NCI-H2107 (cell line): ENCODE measurements at places on chromosomes 11 and 22.

GRCh38 chr11:126393143-126393542 is 37.7 kb downstream of the ST3GAL4 start:
- DNase-seq: no peak

DNA sequence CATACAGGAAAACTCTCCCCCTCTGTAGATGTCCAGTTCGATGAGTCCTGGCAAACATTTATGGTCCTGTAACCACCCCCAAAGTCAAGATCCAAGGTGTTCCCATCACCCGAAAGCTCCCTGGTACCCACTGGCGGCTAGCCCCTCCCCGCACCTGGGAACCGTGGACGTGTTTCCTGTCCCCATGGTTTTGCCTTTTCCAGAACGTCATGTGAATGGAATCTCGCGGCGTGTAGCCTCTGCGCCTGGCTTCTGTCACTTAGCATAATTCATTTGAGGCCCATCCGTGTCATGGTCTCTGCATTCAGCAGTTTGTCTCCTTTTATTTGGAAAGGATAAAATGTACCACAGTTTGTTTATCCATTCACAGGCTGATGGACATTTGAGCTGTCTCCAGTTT is 106.3 kb downstream of the KCNQ1 start:
- no peak for DNase-seq

- DNase-seq: no peak
Measured at GRCh38 chr11:77093987-77094840, 8.4 kb upstream of the OMP start.

GRCh38 chr11:8283100-8283464 is 19.4 kb upstream of the LMO1 start:
- no peak for DNase-seq
